Subcutaneous preadipocyte (primary cell): ENCODE measurements at places on chromosomes 6 and 20. TPM values are rescaled to one million over a fixed set of nuclear protein-coding genes. Genes with fewer than 3 reads are reported as not detected.

ADGB gene
- total RNA-seq = not detected in 2 replicates

C2 gene
- total RNA-seq = 0.59 and 2.9 TPM in 2 replicates

LRFN2 gene
- not detected in 2 replicates for total RNA-seq

TNNC2 gene
- total RNA-seq = 0.73 TPM in 1 of 2 replicates, not detected in the other

GSTA3 gene
- total RNA-seq = not detected in 2 replicates

PLN gene
- total RNA-seq = not detected in 2 replicates

ARID1B gene
- 33.1 and 41.4 TPM in 2 replicates for total RNA-seq

SLC13A3 gene
- total RNA-seq = 2.5 and 4.4 TPM in 2 replicates

COL19A1 gene
- under 0.01 and 0.39 TPM in 2 replicates for total RNA-seq

TDP2 gene
- total RNA-seq = 16.6 and 23.9 TPM in 2 replicates

OLIG3 gene
- not detected in 2 replicates for total RNA-seq

PACSIN1 gene
- not detected in 2 replicates for total RNA-seq

SPDEF gene
- not detected in 2 replicates for total RNA-seq

DHX35 gene
- 8.8 and 11.5 TPM in 2 replicates for total RNA-seq

SLC17A3 gene
- total RNA-seq = not detected in 2 replicates

LRP11 gene
- 47.3 and 50.0 TPM in 2 replicates for total RNA-seq

FANCE gene
- 8.1 and 18.0 TPM in 2 replicates for total RNA-seq

PRR18 gene
- not detected in 2 replicates for total RNA-seq

MYMX gene
- not detected in 2 replicates for total RNA-seq

CRISP3 gene
- total RNA-seq = not detected in 2 replicates

CGA gene
- total RNA-seq = not detected in 2 replicates

LCA5 gene
- 2.9 TPM in 2 replicates for total RNA-seq

LY6G5C gene
- 0.37 and 0.39 TPM in 2 replicates for total RNA-seq

MAP7 gene
- 0.37 and 0.39 TPM in 2 replicates for total RNA-seq

DLK2 gene
- 0.20 TPM in 1 of 2 replicates, not detected in the other for total RNA-seq
